ENCODE measurements at places on chromosomes 16 and 17.

DNA sequence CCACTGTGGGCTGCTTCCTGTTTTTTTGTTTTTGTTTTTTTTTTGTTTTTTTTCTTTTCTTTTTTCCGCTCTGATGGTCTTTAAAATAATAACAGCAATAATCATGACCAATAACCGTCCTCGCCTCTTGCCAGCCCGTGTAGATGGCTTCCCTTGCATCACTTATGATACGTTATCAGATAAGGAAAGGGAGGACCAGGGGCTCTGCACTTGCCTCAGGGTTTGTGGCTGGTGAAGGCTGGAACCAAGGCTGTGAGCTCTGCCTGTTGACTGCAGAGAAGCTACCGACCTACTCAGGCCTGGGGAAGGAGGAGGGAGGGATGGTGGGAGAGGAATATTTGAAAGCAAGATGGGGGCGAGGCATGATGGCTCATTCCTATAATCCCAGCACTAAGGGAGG, 114.0 kb upstream of the SDK2 start:
- no peak for DNase-seq

- DNase-seq: no peak
Observed at GRCh38 chr17:70319516-70319915, 150.2 kb downstream of the KCNJ2 start.

GRCh38 chr16:13940397-13940933, 20.5 kb downstream of the ERCC4 start:
- no peak for DNase-seq

DNA sequence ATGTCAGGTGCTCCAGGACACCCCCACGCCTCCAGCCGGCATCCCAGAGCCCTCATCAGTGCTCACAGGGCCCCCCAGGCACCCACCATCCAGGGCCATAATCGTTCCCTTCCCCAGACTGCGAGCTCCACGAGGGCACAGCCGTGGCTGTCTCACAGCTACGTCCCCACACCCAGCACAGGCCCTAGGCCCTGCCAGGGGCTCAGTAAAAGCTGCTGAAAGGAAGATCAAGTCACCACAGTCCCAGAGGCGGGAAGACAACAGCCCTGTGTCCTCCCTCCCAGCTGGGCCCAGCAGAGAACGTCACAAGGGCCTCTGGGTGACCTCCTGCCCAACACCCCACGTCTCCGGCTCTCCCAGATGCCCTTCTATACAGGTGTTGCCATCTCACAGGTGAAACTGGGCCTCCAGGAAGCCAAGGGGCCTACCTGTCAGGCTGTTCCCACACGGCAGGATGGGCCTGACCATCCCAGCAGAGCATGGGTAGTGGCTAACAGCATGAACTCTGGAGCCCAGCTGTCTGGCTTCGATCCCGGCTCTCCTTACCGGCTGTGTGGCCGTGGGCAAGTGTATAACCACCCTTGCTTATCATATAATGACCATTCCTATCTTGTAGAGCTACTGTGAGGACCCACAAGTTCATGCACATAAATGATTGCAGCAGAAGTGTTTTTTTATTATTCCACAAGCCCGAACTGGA, 17.9 kb downstream of the ARL2BP start:
- no peak for DNase-seq

DNA sequence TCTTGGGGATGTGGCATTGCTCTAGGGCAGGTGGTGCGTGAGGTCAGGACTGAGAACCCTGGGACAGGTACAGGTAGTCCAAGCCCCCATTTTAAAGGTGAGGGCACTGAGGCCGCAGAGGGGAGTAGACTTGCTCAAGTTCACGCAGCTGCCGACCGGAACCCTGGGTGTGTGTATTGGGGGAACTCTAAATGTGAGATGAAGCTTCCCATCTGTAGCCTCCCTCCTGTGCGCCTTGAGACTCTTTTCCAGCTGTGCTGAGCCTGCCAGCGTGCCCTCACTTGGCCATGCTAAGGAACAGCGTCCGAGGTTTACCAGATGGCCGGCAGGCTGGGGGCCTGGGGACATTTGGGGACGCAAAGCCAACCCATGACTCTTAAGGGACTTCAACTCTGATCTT, 79.0 kb upstream of the CDC42EP4 start:
- DNase-seq: no peak

DNA sequence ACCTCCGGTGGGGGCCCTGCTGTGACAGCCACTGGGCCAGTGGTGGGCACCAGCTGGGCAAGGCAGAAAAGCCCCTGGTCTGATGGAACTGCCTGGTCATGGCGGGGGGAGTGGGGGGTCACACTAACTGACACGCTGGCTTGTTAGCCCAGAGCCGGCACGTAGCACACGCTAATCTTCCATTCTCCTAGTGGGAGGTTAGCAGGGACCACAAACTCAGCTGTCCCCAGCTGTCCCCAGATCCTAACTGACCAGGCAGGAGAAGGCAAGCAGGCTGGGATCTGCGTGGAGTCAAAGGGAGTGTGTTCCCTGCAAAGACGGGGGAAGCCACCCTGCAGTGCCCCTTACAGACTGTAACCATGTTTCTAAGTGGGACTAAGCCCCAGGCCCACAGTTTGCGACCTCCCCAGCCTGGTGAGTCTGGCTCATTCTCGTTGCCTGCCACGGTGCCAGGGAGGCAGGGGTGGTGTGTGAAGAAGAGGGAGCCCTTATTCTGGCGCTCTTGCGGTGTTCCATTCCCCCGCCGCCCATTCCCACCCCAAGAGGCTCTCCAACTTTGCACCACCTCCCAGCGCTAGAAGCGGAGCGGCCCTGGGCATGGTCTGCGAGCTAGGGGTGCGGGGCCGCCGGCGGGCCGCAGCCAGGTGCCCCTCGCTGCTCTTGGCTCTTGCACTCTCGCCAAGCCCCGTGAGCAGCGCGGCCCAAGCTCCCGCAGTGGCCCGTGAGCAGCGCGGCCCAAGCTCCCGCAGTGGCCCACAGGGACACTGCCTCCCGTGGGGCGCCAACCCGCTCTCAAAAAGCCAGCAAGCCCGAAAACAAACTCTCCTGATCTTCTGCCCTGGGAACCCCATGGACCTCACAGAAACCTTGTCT, 12.1 kb upstream of the ZNF423 start:
- no peak for DNase-seq

DNA sequence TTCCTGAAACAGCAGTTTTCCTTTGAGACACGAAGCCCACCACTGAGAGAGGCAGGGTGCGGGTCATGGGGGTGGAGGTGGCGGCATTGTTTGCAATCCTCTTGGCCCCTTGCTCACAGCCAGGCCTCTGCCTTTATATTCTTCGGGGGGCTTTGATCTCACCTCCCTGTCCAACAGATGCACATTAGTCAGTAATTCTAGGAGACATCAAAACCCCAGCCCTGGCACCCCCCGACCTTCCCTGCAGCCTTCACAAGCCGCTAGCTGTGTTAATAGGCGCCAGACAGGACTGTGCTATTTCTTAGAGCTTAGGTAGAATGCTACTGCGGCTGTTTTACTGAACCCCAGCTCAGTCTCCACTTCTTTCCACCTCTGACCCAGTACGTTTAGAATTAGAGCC, 212.6 kb downstream of the RBFOX1 start:
- no peak for DNase-seq

- no peak for DNase-seq
Observed at GRCh38 chr17:44777394-44778348, 18.9 kb downstream of the ADAM11 start.

DNA sequence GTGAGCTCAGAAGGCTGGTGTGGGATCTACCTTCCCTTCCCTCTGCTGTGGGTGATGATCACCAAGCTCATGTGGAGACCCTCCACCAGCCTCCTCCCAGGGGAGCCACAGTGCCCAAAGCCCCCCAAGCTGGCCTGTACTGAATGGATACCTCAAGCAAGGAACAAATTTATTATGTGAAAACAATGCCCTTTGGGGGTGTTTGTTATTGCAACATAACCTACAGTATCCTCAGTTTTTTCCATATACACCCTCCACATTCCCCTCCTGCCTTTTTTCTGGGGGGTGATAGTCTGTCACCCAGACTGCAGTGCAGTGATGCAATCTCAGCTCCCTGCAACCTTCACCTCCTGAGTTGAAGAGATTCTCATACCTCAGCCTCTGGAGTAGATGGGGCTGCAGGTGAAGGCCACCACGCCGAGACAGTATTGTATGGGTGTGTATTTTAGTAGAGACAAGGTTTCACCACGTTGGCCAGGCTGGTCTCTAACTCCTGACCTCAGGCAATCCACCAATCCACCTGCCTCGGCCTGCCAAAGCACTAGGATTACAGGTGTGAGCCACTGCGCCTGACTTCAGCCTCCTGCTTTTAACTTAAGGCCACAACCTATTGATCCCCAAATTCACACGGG, 215.9 kb downstream of the CPPED1 start:
- no peak for DNase-seq

DNA sequence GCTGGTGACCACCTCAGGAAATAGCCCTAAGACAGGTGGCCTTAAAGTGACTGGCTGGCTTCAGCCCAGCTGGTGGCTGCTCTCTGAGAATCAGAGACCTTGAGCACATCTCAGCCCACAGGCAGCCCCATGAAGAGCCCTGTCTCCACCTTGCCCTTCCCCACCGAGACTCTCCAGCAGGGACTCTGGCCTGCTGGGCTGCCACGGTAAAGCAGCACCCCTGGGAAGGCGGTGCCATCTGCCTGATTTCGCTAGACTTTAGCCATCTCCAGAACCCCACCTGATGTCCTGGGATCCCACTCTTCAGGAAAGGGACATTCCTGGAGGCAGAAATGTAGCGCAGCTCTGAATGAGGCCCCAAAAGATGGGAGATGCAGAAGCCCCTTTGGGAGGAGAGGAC, 45.2 kb upstream of the LGALS9 start:
- no peak for DNase-seq

Measured in stimulated activated CD8-positive, alpha-beta memory T cell treated with anti-CD3 and anti-CD28 coated beads, Interleukin-4, amount 100 ng/mL, for 4 hours (primary cell).